AG09319 (cell line): ENCODE measurements at places on chromosomes 4 and X.
A peak's percentile ranks its signal among the peaks of the same experiment; 100 is the strongest.

GRCh38 chr4:48138936-48139335 lies 4.9 kb upstream of the TXK start:
- DNase-seq, result no peak

GRCh38 chr4:177769155-177769554 lies 326.9 kb upstream of the AGA start:
- DNase-seq, result no peak

GRCh38 chr4:85573270-85573669 lies 98.3 kb downstream of the ARHGAP24 start:
- DNase-seq, result no peak

DNA sequence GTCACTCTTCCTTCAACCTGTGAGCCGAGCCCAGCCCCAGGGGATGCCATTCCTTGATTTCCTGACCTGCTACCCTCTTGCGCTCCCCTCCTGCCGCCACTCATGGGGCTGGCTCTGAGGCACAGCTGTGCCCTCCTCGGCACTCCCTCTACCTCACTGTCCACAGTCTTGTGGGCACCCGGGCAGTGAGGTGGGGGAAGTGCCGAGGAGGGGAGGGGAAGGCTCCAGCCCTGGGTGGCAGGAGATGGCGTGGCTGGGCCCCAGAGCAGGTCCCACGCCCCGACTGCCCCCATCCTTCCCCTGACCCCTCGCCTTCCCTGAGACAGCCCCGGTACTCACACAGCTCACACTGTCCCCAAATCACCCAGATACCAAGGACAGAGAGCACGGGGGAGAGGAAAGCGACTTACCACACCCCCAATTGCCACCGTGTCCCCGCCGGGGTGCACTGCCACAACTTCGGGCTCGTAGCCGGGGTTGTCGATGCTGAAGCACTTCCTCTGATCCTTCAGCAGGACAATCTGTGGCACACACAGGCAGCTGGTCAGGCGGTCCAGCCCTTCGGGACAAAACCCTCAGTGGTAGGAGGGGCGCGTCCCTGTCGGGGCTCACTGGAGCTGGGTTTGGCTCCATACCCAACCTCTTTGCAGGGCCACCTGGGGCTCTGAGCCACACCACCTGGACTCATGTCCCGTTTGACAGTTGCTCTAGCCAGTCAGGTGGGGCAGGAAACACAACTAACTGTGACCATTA lies 37.9 kb downstream of the WDR1 start:
- no peak for DNase-seq

- DNase-seq, result no peak
These were observed 299.7 kb downstream of the LDB2 start for GRCh38 chr4:16598597-16599206.

- no peak for DNase-seq
These were observed 222.3 kb upstream of the HDX start for GRCh38 chrX:84724576-84724975.

GRCh38 chr4:80101071-80101791 lies 28.2 kb upstream of the ANTXR2 start:
- no peak for DNase-seq

- DNase-seq, result no peak
These were observed 31.4 kb downstream of the TBC1D1 start for GRCh38 chr4:37922328-37922727.

GRCh38 chrX:153685751-153686696 lies 1.7 kb upstream of the SLC6A8 start:
- DNase-seq, result no peak

DNA sequence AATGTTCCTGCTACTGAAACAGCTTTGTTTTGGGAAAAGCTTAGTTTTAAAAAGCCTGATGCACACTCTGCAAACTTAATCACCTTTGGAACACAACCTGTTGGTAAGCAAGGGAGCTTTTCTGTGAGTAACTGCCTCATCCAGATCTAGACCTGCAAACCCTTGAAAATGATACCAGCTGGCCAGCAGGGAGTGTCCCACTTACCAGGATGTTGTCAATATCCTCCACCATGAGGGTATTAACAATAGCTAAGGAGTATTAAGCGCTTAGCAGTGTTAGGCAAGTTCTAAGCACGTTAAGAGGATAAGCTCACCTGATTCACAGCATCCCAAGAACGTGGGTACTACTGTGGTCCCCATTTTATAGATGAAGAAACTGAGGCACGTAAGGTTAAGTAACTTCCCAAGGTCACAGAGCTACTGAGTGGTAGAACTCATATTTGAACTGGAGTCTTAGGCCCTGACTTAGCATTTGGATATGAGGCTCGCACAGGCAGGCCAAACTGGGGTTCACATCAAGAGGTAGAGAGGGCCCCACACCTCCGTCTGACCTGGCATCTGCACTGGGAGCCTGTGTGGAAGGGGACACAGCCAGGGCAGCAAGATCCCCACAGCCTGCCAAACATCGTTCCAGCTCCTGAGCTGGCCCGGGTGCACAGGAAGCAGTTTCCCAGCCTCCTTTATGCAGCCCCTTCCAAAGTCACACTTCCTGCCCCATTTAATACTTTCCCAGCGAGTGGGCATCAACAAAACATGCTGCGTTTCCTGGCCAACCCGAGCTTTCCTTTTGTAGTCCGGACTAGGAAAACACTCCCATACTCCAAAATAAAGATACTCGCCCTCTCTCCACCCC lies 32.7 kb downstream of the IRF2 start:
- no peak for DNase-seq

GRCh38 chr4:6125103-6125651 lies 75.2 kb downstream of the JAKMIP1 start:
- no peak for DNase-seq

- DNase-seq, result peak; percentile 74
These were observed 270.4 kb downstream of the LDB2 start for GRCh38 chr4:16627999-16628398.

GRCh38 chrX:44698357-44698756 lies 145.5 kb upstream of the DUSP21 start:
- no peak for DNase-seq

GRCh38 chr4:113636438-113636818 lies 125.1 kb downstream of the CAMK2D start:
- DNase-seq, result no peak

DNA sequence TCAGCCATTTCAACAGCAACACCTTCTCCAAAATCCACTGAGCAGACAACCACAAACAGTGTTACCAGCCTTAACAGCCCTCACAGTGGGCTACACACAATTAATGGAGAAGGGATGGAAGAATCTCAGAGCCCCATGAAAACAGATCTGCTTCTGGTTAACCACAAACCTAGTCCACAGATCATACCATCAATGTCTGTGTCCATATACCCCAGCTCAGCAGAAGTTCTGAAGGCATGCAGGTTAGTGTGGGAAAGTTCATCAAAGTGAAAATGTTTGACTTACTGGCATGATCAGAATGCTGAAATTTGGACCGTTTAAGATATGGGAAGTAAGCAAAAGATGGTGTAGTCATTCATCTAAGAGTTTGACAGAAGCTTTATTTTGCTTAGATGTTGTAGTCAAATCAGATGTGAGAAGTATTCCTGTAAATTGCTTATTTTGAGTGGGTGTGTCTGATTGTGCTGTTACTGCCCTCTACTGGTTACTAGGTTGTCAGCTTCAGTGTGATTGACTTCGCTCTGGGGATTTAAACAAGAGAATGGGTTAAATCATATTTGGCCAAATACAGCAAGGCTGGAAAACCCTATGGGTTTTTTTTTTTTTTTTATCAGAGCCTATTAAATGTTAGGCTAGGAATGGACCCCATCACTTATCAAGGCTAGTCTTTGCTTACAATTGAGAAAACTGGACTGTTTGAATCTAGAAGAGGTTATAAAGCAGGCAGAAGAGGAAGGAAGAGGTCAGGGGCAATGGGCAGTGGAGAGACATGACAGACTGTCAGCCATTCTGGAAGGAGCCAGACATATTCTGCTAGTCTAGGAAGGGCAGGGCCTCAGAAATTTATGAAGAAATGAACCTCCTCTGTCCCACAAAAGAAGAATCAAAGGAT lies 130.3 kb downstream of the DIPK2B start:
- peak; percentile 25 for DNase-seq

DNA sequence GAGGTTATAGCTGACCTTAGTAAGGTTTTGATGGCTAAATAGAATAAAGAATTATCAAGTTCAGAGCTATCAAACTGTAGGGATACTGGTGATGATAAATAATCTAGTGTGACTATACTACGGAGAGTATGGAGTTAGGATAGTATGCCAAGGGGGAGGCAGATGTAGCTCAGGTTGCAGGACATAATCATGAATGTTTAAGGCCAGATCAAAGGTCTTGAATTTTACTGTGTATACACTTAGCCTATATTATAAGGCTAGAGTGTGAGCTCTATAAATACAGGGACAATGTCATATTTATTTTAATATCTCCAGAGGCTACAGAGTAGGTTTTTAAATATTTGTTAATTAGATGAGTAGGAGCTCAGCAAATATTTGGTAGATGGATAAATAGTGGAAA lies 131.1 kb upstream of the STIM2 start:
- DNase-seq, result no peak

- no peak for DNase-seq
These were observed 8.4 kb upstream of the ELF4 start for GRCh38 chrX:130118441-130119311.

DNA sequence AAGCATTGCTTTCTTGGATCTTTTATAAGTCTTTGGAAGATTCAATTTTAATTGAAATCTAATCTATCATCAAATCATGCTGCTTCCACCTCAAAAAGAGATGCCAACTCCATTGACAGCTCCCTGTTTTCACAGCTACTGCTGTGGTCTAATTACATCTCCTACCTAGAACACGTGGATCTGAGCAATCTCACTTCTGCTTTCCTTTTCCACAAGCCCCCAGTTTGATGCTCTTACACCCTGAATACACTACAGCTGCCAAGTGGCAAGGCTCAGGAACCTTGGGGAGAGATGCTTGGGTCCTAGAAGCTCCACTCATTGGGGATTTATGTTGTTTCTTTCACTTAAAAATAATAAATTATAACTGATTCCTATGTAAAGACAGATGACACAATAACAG lies 172.0 kb downstream of the CFAP299 start:
- DNase-seq, result no peak

DNA sequence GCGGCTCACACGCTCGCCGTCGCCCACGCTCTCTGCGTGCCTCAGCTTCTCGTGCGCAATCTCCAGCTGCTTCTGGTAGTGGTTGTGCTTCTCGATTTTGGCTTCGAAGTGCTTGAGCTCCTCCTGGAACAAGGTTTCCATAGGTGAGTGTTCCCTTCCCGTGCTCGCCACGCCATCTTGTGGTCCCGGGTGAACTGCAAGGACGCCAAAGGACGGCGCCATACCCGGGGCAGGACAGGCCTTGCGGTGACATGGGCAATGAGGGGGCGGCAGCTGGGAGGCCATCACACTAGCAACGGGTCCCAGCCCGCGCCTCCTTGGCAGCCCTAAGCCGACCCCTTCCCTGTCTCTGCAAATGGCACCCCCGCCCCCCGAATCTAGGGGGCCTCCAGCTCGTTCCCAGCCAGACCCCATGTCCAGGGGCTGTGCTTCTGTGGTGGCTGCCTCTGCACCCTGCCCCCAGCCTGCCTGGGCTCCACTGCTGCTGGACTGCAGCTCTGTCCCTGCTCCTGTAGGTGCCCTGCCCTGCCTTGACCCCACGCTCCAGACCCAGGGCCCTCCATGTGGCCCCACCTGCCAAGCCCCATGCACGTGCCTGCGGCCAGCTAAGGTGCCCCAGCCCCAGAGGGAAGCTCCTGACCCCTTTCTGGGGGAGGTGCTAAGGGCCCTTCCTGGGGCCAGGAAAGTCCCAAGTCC lies 17.3 kb downstream of the LRPAP1 start:
- no peak for DNase-seq
